DMS153 (cell line): ENCODE measurements at places on chromosomes 13 and 19.
A peak's percentile ranks its signal among the peaks of the same experiment; 100 is the strongest.

DNA sequence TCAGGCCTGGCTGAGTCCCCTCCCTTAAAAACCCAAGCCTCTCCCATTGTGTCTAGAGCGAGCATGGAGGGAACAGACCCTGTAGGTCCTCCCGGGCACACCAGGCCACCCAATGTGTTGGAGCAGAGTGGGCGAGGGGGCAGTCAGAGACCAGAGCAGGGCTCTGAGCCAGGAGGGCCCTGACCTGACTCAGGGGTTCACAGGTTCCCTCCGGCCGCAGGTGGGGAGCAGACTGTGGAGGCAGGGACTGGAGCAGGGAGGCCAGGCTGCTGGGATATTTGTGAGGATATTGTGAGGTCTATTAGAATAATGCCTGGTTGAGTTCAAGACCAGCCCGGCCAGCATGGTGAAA is 1.6 kb upstream of the TYROBP start:
- no peak for DNase-seq

GRCh38 chr13:78305171-78305570 is 298.2 kb downstream of the POU4F1 start:
- no peak for DNase-seq

DNA sequence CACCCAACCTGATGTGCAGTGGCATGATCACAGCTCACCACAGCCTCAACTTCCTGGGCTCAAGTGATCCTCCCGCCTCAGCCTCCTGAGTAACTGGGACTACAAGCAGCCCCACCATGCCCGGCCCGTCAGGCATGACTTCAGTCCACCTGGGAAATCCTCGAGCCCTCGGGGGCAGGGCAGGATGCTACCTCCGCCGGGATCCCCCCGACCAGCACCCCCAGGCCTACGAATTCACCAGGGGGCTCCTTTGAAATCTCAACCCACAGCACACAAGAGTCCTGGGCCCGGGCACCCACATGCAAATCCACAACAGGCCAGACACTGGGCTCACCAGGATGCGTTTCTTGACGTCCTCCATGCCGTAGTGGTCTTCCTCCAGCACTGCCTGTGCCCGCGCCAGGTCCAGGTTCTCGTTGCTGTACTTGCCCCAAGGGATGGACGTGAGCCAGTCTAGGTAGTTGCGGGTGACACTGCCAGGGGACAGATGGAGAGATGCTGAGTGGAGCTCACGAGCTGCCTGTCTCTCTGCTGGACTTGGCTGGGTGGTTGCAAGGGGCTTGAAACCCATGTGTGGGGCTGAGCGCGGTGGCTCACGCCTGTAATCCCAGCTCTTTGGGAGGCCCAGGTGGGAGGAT is 10.5 kb downstream of the RPL36 start:
- no peak for DNase-seq

DNA sequence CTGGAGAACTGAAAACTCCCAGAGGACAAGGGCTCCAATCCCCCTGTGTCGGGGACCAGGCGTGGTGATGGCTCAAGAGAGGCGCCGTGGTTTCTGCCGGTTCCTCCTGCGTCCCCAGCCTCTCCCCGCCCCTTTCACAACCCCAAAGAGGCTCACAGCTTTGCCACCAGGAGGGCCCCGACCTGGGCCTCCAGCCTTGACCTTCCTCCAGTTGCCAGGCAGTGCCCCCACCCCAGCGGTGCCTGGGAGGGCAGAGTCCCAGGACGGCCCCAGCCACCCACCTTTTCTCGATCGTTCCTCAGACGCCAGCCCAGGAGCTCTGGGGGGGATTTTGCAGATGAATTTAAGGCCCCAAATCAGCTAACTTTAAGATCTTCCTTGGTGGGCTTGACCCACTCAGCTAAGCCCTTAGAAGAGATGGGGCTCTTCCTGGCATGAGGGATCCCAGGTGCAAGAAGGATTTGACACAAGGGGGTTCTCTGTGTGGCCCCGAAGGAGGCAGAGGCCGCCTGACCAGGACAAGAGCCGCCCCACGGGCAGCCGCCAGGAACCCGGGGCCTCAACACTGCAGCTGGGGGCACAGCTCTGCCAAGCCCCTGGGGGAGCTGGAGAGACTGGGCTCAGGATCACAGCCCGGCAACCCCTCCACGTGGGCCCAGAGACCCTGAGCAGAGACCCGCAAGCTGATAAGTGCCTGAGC is 47.0 kb downstream of the MCF2L start:
- DNase-seq = no peak

GRCh38 chr19:40133491-40133890 is 42.7 kb upstream of the ZNF780A start:
- DNase-seq = no peak

DNA sequence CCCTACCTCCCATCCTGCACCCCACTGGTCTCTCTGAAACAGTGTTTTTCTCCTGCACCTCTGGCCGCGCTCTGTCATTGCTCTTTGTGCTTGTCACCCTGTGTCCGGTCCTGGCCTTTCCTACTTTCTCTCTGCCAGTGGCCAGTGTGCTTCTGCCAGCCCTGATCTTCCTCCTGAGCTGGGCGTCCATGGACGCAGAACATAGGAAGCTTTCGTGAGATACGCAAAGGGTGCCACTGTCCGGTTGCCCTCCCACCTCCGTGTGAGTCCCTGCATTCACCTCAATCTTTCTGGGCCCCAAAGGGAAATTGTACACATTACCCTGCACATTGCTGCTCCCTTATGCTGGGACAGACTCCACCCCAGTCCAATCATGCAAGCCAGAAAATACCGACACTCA is 105.7 kb upstream of the SOX1 start:
- DNase-seq = no peak

DNA sequence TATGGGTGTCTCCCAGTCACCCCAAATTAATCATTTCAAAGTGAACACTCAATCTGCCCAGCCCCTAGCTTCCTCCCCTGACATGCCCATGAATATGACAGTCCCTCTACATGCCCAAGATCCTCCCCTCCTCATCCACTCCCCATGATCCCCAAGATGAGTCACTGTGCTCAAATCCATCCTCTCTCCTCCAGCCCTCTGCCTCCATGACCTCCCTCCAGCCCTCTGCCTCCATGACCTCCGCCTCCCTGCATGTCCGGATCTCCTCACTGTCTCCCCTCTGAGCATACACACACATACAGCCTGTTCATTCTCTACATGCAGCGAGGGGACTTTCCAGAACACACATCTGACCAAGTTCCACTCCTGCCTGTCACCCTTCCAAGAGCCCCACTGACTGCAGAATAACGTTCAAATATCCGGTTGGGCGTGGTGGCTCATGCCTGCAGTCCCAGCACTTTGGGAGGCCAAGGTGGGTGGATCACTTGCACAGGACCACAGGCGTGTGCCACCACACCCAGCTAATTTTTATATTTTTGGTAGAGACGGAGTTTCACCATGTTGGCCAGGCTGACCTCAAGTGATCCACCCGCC is 18.4 kb upstream of the FEM1A start:
- DNase-seq = no peak

DNA sequence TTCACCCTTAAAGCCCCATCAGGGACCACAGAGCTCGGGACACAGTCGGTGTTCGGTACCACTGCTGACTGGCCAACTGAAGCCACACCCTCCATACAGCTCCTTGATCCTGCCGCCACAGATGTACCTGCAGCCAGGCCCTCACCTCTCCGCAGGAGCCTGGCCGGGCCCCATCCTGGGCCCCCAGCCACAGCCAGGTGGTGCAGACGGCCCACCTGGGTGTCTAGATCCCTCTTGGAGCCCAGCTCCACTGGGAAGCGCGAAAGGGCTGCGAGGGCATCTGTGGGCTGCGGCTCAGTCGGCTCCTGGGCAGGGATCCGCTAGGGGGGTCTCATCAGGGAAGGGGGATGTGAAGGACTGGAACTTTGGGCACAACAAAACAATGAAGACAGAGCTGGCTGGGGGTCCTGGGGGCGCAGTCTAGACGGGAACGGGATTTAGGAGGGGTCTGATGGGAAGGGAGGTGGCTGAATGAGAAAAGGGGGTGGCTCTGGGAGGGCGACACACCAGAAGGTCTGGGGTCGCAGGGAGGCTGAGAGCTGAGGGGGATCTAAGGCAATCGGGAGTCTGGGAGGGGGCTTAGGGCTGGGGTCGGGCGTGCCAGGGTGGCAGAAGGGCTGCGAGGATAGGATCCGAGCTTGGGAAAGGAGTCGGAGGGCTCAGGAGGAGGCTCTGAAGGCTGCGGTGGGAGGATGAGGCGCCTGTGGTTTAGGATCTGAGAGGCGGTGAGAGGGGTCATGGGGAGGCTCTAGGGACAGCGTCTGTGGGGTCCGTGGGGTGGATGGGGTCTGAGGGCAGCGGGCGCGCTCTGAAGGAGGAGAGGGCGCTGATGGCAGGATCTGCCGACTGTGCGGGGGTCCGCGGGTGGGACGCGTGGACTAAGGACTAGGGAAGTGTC is 15.8 kb downstream of the PRODH2 start:
- DNase-seq = no peak

DNA sequence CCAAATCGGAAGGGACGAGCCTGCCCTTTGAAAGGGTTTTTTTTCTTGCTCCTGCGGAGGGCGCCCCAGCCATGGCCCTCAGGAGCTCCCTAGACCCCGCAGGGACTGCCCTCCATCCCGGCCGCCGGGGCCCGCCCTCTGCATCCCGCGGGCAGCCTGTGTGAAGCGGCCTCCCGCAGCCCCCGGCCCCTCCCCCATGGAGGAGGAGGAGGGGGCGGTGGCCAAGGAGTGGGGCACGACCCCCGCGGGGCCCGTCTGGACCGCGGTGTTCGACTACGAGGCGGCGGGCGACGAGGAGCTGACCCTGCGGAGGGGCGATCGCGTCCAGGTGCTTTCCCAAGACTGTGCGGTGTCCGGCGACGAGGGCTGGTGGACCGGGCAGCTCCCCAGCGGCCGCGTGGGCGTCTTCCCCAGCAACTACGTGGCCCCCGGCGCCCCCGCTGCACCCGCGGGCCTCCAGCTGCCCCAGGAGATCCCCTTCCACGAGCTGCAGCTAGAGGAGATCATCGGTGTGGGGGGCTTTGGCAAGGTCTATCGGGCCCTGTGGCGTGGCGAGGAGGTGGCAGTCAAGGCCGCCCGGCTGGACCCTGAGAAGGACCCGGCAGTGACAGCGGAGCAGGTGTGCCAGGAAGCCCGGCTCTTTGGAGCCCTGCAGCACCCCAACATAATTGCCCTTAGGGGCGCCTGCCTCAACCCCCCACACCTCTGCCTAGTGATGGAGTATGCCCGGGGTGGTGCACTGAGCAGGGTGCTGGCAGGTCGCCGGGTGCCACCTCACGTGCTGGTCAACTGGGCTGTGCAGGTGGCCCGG is 815 bp downstream of the MAP3K10 start:
- DNase-seq = no peak

DNA sequence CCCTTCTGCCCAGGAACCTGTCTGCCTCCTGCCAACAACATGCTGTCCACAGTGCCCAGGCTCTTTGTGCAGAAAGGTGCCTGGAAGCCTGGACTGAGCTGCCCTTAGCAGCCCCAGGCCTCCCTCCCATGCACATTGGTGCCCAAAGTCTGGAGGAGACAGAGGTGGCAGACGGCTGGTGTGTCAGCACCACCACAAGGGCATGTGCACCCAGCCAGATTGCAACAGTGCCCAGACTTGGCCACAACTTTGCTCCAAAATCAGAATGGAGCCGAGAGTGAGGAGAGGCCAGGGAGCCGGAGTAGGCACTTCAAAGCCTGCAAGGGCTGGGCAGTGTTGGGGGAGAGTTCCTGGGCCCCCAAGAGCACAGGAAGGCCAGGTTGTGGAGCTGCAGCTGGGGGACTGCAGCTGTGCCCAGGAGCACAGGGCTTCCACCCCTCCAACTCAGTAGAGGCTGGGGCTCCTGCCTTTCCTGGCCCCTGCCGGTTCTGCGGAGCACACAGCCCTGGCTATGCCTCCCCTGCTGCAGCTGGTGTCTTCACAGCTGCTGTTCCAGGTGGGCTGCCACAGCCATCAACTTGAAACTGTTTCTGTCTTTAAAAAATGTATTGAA is 1255.8 kb downstream of the SLITRK5 start:
- no peak for DNase-seq

DNA sequence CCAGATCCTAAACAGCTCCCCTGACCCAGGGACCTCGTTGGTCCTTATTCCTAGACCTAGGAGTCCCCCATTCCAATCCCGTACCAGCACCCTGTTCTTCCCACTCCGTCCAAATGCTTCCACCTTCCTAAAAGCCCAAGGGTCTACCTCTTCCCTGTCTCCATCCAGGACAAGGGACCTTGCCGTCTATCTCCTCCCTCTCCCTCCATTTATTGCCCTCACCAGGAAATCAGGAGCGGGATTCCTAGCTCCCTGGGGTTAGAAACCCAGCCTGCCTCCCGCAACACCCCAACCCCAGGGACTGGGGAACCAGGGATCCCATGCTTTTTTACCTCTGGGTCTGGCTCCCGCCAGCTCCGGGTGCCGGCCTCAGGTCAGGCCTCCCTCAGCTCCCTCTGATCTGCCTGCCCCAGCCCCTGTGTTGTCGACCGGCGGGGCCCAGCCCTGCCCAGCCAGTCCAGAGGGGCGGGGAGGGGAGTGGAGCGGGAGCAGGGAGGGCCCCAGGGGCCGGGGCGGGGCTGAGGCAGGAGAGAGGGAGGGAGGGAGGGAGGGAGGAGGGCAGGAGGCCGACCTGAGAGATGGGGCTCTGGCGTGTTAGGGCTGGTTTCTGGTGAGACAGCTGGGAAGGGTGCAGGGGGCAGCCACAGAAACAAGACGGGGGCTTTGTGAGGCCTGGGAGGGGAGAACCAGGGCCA is at the start of gene B3GNT8:
TSS of gene B3GNT8 (minus strand) at position 423 of the 695 bp plus-strand sequence. CDS start 596 bp downstream, outside the sequence.
- peak; percentile 64 for DNase-seq

- no peak for DNase-seq
Observed at GRCh38 chr19:17524651-17525050, 13.2 kb downstream of the PGLS start.

DNA sequence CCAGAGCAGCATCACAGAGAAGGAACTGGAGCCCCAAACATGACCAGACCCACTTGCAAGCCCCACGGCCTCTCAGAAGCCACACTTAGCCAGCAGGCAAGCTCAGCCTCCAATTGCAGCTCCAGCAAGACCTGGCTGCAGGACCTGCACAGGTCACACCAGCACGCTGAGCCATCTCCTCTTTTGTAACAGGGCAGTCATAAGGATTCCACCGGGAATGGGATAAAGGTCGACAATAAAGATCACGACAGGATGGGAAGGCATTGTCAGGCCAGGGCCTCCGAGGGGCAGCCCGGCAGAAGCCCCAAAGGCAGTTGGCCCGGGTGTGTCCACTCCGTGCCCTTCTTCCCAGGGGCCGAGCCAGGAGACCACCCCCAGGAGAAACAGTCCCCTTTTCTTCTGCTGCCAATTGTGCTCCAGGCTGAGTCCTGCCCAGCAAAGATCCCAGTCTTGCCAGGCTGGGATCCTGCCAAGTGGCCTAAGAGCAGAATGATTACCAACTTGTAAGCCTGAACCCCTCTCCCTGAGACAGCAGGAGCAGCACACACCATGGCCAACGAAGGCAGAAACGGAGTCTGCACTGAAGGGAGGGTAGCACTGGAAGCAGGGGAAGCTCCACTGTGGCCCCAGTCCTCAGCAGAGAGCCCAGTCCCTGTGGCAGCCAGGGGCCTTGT is 12.5 kb downstream of the PEPD start:
- DNase-seq = no peak
